ENCODE measurements at places on chromosomes 7 and 10.
A peak's percentile ranks its signal among the peaks of the same experiment; 100 is the strongest.

DNA sequence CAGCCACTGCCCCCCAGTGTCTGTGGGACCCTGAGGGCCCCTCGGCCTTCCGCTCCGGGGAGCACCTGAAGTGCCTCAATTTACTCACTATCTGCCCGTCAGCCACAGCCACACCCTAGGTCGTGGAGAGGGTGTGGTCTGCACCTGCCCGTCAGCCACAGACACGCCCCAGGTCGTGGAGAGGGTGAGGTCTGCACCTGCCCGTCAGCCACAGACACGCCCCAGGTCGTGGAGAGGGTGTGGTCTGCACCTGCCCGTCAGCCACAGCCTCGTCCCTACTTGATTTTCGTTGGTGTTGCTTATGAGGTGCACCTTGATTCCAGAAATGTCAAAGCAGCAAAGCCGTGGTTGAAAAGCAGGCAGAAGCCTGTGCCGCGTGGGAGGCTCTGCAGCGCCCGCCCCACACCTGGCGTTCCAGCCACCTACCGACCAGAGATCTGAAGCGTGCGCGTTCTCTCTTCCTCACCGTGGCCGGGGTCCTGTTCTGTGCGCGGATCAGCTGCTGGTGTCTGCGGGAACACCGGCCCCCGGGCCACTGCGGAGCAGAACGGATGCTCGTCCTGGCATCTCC lies 101.6 kb downstream of the DYNC2I1 start:
- peak; percentile 88 for DNase-seq

GRCh38 chr7:98295467-98296192 lies 14.1 kb downstream of the BRI3 start:
- no peak for DNase-seq

DNA sequence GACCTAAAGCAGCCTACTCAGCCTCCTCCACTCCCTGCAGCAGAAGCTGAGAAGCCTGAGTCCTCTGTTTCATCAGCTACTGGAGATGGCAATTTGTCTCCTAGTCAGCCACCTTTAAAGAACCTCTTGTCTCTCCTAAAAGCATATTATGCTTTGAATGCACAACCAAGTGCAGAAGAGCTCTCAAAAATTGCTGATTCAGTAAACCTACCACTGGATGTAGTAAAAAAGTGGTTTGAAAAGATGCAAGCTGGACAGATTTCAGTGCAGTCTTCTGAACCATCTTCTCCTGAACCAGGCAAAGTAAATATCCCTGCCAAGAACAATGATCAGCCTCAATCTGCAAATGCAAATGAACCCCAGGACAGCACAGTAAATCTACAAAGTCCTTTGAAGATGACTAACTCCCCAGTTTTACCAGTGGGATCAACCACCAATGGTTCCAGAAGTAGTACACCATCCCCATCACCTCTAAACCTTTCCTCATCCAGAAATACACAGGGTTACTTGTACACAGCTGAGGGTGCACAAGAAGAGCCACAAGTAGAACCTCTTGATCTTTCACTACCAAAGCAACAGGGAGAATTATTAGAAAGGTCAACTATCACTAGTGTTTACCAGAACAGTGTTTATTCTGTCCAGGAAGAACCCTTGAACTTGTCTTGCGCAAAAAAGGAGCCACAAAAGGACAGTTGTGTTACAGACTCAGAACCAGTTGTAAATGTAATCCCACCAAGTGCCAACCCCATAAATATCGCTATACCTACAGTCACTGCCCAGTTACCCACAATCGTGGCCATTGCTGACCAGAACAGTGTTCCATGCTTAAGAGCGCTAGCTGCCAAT lies 202.2 kb downstream of the ZEB1 start:
- DNase-seq: no peak

DNA sequence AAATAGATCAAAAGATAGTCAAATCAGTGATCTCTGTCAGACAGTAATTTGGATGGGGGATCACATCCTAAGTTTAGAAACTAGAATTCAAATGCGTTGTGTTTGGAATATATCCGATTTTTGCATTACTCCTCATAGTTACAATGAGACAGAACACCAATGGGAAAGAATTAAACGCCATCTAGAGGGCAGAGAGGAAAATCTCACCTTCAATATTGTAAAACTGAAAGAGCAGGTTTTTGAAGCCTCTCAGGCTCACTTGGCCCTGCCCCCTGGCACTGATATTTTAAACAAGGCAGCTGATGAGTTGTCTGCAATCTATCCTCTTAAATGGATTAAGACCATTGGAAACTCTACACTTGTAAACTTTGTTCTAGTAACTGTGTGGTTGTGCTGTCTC lies 17.7 kb downstream of the FRG2B start:
- DNase-seq: peak; percentile 22

- DNase-seq: no peak
These were observed 181.6 kb downstream of the NPSR1 start for GRCh38 chr7:34839645-34840044.

- no peak for DNase-seq
These were observed 18.5 kb downstream of the CYP51A1 start for GRCh38 chr7:92115821-92116220.

- DNase-seq: no peak
These were observed 218.2 kb upstream of the PODXL start for GRCh38 chr7:131774419-131775220.

- DNase-seq: no peak
These were observed 70.5 kb downstream of the SDK1 start for GRCh38 chr7:3371601-3372000.
